ENCODE measurements at places on chromosomes 3 and 15. TPM values are rescaled to one million over a fixed set of nuclear protein-coding genes. Genes with fewer than 3 reads are reported as not detected.
A peak's percentile ranks its signal among the peaks of the same experiment; 100 is the strongest.

DNA sequence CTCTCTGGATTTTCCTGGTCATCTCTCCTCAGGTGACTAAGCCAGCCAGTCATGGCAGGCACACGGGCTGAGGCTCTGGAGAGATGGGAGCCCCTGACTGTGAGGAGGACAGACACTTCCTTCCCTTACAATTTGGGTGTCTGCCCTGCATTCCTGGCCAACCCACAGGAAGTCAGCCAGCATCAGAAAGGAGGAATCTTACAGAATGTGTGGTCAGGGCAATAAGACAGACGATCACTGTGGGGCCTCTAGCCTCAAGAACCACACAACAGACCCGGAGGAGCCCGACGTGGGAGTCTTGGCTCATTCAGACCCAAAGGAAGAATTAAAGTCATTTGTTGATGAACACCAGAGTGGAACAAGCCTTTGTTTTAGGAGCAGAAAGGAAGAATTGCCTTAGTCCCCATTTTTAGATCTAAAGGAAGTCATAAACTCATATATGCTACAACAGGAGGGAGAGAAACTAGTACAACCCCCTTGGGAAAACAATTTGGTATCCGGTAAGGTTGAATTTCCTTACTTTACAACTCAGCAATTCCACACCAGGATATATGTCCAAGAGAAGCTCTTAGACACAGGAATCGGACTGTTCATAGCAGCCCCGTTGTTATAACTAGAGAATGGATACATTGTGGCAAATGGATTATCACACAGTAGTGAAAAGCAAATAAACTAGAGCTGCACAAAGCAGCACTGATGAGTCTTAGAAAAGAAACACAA, 62.2 kb downstream of the ABTB1 start:
- H3K27me3 ChIP-seq, result peaks cover 14% of the 10 kb centered on the region
- H3K4me3 ChIP-seq, result no peak overlapping the region
- H3K27ac ChIP-seq, result no peak overlapping the region
- no peaks in the 10 kb centered on the region for H3K36me3 ChIP-seq

DNA sequence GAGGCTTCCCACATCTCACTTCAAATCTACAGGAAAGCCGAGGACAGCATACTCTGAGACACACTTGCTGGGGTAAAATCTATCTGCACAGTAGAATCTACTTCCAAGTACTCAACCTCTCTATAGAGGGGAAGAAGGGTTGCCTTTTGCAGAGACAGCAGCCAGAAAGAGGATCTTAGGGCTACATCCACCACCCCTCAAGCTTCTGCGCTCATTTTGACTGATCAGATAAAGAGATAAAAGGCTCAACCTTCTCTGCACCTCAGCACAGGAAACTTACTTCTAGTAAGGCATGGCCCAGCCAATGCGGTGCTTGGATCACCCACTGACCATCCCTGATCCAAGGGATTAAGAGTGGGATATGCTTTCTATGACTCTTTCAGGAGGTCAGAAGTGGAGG, 6.9 kb upstream of the SLC9A9 start:
- DNase-seq, result no peak
- no peaks in the 10 kb centered on the region for H3K36me3 ChIP-seq
- H3K27me3 ChIP-seq, result no peaks in the 10 kb centered on the region
- H3K4me3 ChIP-seq, result no peak overlapping the region

GRCh38 chr3:188034989-188035388, 119.0 kb upstream of the LPP start:
- no peak overlapping the region for H3K4me3 ChIP-seq
- H3K36me3 ChIP-seq, result no peaks in the 10 kb centered on the region
- H3K27ac ChIP-seq, result no peak overlapping the region
- H3K27me3 ChIP-seq, result no peaks in the 10 kb centered on the region
- DNase-seq, result no peak
- H3K4me1 ChIP-seq, result peaks cover 7% of the 10 kb centered on the region

- H3K4me3 ChIP-seq, result no peak overlapping the region
- H3K4me1 ChIP-seq, result peaks cover 45% of the 10 kb centered on the region
- peak overlapping the region; percentile 73 for H3K27ac ChIP-seq
- H3K36me3 ChIP-seq, result peaks cover 2% of the 10 kb centered on the region
- no peaks in the 10 kb centered on the region for H3K27me3 ChIP-seq
Observed at GRCh38 chr3:72627271-72627670, 221.0 kb downstream of the SHQ1 start.

Gene APOD
- 0.48 TPM for total RNA-seq

Gene TF
- 0.44 TPM for total RNA-seq
